ENCODE measurements at places on chromosomes 7 and 10.

GRCh38 chr10:128047991-128048818 is 78.0 kb downstream of the MKI67 start:
- no peak for DNase-seq

DNA sequence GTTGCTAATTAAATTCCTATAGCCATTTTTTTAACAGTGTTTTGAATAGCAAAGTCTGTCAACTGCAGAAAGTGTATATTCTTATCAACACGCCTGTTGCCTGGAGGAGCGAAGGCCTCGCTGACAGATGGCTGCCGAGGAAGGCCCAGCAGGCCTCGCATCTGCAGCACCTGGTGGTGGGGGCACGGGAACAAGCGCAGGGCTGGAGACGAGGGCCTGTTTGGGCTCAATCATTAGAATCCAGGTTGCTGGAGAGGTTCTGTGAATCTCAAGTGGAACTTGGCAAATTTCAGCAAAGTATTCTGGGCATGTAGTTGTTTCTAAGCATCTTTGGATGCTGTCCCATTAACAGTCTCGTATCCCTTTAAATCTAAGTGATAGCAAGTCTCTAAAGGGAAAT is 66.1 kb upstream of the FAM204A start:
- DNase-seq, result no peak

DNA sequence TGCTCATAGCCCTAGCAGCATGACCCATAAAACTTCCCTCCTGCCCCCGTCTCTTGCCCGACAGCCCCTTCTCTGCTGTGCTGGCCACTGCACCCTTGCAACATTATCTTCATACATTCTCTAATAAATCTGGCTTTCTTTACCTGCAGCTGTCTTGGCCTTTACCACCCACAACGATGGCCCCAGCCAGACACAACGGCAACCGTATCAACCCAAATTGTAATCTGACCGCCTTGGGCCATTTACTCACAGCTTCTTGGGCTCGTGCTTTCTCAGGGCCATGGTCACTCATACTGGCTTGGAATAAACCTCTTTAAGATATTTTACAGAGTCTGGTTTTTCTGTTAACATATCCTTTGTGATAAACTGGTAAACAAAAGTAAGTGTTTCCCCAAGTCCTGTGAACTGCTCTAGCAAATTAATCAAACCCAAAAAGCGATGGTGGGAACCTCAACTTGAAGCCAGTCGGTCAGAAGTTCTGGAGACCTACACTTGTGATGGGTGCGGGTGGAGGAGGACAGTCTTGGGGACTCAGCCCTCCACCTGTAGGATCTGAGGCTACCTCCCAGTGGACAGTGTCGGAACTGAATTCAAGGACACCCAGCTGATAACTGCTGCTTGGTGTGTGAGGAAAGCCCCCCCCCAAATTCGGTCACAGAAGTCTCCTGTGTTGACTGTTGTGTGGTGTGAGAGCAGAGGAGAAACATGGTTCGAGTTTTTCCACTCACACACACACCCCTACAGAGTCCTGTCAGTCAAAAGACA is 87.6 kb upstream of the ATP6V0A4 start:
- DNase-seq, result no peak

DNA sequence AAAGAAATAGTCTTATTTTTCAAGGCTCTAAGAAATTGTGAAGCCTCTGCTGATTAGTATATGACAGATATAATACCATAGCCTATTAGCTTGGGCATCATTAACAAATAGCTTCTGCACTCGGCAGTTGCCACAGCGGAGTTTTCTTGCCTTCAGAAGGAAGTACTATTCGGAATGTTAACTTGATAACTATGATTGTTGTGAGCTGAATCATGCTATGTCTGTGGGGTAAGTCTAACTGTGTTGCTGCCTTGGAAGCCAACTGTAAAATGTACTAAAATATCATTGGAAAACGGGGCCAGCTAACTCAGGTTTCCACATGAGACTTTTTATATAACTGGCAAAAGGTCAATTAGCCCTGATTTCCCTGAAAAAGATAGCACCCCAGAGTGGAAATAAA is 93.2 kb downstream of the TWIST1 start:
- DNase-seq, result no peak

- no peak for DNase-seq
Measured at GRCh38 chr10:117537904-117538524, 4.5 kb upstream of the EMX2 start.

DNA sequence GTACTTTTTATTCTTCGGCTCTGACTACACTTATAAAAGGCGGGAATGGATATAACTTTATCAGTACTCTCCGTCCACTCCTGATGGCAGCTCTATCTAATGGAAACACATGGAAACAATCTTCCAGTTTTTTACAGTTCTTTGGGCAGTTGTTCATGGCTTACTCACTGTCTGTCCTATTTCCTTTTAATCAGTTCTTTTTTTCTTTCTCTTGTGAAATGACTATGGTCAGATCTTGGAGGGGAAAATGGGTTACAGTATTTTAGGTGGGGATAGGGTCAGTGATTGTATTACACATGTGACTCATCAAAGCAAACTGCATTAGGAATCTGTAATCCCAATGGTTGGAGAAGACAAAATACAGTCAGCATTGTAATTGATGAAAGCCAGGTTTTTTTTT is 112.4 kb downstream of the BICC1 start:
- no peak for DNase-seq

GRCh38 chr10:97849687-97850402 is at the start of gene GOLGA7B:
Gene GOLGA7B (plus strand): TSS chr10:97849843. CDS start chr10:97850304, 461 bp downstream.
- no peak for DNase-seq

DNA sequence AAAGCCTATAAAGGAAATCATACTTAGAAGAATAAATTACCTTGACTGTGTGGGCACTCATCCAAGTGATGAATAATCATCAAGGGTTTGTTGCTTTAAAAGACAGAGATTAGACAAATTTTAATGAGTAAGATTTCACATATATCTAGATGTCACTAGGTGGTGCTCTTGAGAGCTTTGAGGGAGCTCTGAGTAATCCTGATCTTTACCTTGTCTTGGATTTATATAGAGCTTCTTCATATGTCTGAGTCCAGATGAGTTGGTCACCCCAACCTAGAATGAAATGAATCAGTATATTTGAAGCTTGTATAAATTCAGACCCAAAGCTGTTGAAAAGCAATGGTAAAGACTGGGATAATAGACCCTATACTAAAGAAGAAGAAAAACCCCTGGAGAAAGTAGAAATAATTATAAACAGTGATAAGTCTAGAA is 3.7 kb downstream of the AGR2 start:
- DNase-seq, result peak; percentile 16

DNA sequence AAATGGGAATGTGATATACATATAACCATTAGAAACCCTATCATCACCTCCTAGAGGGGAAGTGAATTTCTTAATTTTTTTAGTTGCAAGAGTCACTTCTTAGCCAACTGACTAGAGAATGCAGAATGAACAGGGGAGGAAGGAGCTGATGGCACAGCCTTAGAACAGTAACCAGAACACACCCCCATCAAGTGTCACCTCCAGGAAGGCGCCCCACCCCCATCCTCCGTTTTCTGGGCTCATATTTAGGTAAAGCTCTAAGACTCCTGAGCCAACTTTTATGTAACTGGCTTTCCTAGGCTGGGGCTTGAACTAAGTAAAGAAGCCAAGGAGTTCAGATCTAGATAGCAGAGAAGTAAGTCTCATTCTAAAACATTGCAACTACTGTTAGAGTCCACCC is 54.0 kb downstream of the COL17A1 start:
- DNase-seq, result no peak

DNA sequence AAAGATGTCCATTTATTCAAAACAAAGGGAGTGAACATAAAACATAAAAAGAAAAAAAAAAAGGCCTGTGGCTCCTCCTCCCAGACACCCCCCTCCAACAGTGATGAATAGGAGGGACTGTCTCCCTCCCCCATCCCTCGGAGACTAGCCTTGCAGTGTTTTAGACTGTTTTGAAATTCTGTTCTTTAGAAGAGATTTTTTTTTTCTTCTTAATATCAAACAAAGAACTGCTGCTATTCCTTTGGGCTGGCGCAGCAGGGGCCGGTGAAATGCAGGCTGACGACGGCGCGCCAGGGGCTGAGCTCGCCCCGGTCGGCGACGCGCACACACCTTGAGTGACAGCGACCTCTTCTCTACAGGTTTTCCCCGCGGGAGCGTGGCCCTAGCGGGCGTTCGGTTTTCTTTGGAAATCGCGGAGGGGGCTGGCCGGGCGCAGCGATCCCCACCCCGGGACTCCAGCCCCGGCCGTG is at the start of gene LANCL2:
Gene LANCL2 (plus strand): TSS at position 133 of the 470 bp plus-strand sequence. CDS start 689 bp downstream, outside the sequence.
- peak; percentile 39 for DNase-seq

DNA sequence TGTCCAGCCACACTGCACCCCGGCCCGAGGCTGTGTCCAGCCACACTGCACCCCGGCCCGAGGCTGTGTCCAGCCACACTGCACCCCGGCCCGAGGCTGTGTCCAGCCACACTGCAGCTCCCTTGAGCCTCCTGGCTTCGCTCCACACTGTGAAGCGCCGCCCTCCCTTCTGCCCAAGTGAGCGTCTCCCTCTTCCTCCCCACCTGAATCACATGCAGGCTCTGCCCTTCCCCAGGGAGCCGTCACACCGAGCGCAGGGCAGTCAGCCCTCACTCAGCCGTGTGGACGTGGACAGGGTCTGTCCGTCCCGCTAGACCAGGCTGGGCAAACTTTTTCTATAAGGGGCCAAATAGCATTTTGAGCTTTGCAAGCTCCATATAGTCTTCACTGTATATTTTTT is 27.6 kb downstream of the CFAP46 start:
- no peak for DNase-seq

DNA sequence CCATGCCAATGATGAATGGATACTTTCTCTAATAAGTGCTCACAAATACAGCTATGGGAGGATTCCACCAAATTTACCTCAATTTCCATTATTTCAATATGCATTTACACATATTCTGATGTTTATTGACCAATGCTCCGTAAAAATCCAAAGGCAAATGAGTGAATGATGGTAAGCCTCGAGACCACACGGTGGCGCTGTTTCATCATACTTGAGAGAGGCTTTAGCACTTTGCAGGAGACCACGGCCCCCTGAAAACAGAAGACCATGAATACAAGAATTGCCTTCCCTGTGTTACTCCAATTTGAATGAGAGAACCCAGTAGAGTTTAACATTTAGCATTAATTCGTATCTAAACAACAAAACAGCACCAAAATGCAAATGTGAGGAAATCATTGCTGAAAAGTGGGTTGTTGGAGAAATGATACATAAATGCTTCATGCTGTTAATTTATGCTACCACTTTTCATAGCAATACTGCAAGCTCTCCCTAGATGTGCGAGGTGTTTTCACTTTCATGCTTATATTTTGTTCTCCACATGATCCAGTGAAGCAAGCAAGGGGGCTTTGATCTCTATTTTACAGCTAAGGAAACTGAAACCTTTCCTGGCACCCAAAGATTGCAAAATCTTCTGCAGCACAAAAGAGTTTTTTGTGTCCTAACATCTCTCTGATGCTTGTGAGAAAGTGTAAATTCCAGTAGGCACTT is 35.4 kb downstream of the TRIL start:
- DNase-seq, result peak; percentile 94

DNA sequence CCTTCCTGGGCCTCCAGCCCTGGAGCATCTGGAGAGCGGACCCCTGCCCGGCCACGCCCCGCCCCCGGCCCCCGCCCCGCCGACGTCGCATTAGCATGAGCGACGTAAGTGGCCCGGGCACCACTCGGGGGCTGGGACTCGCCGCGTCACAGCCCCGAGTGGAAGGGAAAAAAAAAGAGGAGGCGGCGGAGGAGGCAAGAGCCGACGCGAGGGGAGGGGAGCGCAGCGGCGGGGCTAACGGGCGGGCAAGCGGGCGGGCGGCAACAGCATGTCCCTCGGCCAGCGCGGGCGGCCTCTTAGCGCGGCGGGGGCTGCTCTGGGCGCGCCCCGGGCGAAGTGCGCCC is at the start of gene SLC18A3:
Gene SLC18A3 (plus strand): TSS at position 197 of the 344 bp plus-strand sequence. CDS start 431 bp downstream, outside the sequence.
- DNase-seq, result no peak

DNA sequence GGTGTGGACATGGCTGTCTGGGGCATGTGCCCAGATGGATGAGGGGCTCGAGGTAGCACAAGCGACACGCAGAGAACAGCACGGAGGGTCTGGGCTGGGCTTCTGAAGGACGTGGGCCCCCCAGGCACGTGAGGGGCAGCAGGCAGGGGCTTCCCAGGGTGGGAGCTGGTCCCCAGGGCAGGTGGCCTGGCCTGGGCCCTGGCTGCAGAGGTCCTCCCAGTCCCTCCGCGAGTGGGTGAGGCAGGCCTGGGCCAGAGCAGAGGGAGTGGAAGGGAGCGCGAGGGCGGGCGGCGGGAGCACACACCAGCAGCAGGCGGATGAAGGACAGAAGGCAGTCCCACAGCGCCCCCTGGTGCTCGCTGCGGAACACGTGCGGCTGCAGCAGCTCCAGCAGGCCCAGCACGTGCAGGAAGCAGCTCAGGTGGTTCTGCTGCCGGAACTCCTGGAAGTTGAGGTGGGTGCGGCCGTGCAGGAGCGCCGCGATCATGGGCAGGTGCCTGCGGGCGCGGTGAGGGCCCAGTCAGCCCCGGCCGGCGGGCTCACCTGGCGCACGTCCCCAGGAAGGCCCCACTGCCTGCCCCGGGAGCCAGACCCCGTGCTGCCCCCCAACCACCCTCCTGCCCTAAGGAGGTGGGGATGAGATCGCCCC is 14.7 kb upstream of the MICALL2 start:
- peak; percentile 94 for DNase-seq
